Progenitor cell of endocrine pancreas (in vitro differentiated cells): ENCODE measurements at places on chromosomes 12 and 14.

DNA sequence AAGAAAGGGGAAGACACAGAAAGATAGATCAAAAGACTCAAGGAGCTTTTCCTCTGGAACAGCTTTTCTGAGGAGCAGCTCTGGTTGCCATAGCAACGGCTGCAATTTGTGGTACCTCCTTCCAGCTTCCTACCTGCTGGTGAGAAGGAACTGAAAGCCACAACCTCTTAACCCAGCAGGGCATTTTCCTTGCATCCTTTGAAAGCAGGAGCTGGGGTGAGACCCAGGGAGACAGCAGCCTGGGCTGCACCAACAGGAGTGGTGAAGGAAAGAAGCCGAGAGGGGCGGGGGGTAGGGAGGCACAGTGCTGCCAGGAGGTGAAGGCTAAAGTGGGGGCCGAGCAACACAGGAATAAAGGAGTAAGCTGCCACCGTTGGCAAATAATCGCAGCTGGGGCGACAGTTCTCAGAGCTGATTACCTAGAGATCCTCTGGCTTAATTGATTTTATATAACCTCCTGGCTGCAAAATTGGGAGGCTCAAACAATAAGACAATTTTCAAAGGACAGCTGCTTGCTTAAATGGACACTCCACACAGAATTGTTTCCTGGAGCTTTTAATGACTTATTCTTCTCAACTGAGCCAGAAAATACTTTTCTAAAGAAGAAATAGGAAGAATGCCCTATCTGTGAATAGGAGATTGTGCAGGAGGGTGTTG, 129.4 kb downstream of the RPAP3 start:
- H3K36me3 ChIP-seq: no peaks in the 10 kb centered on the region
- no peak overlapping the region for H3K27ac ChIP-seq
- H3K4me3 ChIP-seq: no peak overlapping the region
- no peaks in the 10 kb centered on the region for H3K4me1 ChIP-seq

- H3K27me3 ChIP-seq: peaks cover 11% of the 10 kb centered on the region
- no peak for DNase-seq
Measured at GRCh38 chr12:85390266-85390665, 110.2 kb downstream of the ALX1 start.

- no peaks in the 10 kb centered on the region for H3K27me3 ChIP-seq
- H3K36me3 ChIP-seq: no peaks in the 10 kb centered on the region
- H3K4me3 ChIP-seq: no peak overlapping the region
- no peaks in the 10 kb centered on the region for H3K4me1 ChIP-seq
Measured at GRCh38 chr12:32768518-32768917, 12.8 kb upstream of the YARS2 start.

DNA sequence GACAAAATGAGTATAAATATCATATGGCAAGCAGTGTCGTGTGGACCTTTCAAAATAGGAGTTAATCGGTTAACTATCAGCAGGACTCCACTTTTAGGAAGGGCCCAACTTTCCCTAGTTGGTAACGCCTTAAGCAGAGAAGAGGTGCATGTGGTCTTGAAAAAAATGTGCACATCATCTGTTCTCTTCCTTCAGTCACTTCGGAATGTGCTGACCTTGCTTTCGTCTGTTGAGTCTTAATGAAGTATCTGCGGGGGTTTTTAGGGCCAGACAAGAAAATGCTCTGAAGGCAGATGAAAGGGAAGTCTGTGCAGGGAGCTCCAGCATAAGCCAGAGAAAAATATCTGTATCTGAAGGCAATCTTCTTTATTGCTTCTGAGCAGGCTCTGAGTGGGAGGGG, 185.2 kb downstream of the AEBP2 start:
- H3K36me3 ChIP-seq: no peaks in the 10 kb centered on the region
- H3K4me3 ChIP-seq: no peak overlapping the region
- no peaks in the 10 kb centered on the region for H3K4me1 ChIP-seq
- DNase-seq: no peak
- no peak overlapping the region for H3K27ac ChIP-seq

DNA sequence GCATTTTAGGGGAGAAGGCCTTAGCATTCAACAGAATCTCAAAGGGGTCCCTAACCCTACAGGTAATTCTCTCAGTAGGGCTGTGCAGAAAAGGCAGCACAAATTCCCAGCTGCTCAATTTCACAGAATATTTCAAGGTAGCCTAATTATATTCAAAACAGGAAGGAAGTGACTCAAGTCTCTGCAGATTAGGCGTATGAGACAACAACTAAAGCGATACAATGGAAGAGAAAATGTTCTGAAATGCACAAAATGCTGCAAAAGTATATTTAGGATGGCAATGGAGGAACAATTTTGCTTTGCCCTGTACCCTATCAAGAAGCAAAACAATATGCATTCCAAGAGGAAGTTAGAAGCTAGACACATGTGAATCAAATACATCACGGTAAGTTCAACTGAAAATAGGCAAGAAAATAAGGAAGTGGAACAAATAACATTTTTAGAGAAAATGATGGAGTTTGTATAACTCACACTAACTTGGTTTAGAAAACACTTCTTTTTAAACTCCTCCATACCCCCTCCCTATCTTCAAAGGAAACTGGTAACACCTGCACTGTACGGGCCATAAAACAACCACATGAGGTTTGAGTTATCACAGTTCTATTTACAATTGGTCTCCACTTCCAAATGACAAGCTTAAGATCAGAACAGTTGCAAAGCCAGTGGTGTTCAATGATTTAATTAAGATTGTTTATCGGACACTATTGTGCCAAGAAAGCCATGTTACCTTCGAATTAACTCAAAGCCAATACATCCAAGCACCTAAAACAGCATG, 1.6 kb downstream of the GIT2 start:
- no peak for DNase-seq
- peaks cover 16% of the 10 kb centered on the region for H3K4me1 ChIP-seq
- peaks cover 5% of the 10 kb centered on the region for H3K36me3 ChIP-seq
- H3K27me3 ChIP-seq: no peaks in the 10 kb centered on the region

DNA sequence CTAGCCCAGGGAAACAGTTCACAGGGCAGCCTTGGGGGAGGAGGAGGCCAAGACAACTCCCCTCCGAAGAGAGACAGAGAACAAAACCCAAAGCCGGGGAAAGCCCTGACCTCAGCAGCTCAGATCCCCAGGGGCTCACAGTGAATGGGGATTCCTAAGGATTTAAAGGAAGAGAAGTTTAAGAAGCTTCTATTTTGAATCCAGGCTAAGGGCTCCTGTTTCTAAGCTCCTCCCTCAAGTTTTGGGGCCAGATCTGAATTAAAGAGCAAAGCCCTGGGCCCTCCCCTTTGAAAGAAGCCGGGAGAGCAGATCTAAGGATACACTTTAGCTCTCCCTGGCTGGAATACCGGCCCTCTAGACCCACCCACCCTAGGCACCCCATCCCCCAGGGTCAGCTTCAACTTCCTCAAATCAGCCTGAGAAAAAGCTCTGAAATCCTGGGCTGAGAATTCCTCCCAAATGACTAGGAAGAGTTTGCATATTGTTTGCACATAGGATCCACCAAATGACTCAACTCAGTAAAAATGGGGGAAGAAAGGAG, 3.9 kb downstream of the KDM2B start:
- DNase-seq: no peak
- H3K4me3 ChIP-seq: peak overlapping the region; percentile 69
- H3K4me1 ChIP-seq: peaks cover 44% of the 10 kb centered on the region
- H3K27me3 ChIP-seq: no peaks in the 10 kb centered on the region
- peak overlapping the region; percentile 90 for H3K27ac ChIP-seq
- peaks cover 9% of the 10 kb centered on the region for H3K36me3 ChIP-seq

DNA sequence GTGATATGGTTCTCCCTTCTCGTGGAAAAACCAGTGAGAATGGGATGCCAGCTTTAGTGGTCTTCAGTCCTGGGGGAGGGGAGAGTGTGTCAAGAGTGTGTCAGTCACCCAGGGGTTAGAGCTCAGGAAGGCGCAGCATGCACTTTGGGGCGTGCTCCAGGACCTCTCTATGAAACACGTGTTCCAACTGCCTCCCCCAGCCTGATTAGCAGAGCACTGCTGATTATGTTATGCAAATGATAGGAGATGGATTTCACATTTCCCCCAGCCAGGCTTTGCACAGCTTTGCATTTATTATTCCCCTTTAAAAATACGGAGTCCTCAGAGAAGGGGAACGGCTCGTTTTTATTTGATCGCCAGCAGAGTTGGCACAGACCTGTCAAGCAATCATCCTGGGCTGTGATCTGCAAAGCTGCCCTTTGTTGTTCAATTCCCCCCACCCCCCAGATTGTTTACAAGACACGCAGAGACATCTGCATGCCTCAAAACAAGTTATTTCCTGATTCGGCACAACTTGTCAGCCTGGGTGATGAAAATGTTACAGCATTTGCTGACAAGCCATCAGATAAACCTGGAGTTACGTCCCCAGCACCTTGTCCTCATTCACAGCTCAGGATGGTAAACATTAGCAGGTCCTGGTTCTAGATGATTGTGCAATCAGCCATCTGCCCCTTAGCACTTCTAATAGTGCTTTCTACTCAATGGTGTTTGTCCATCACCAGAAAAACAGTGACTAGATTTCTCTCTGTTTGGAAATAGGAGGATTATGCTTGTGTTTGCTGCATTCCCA, 196.5 kb downstream of the NOVA1 start:
- no peaks in the 10 kb centered on the region for H3K36me3 ChIP-seq
- no peak overlapping the region for H3K27ac ChIP-seq
- H3K4me3 ChIP-seq: no peak overlapping the region
- no peak for DNase-seq
- H3K27me3 ChIP-seq: no peaks in the 10 kb centered on the region

DNA sequence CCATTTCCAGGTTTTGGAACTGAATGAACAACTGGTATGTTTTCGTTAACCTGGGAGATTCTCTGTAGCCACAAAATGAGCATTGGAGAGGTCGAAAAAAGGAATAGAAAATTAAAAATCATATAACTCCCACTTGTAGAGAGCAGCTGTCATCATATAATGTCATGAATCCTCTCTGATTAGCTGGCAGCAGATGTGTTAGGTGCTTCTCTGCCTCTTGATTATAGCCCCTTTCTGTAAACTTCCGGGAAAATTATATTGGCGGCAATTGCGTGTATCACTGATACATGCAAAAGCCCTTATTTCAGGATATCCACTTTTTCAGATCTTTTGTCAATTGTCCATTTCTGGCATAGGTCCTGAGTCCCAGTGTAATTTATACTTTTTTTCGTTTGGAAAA, 31.7 kb downstream of the FGD4 start:
- H3K4me3 ChIP-seq: no peak overlapping the region
- DNase-seq: no peak
- H3K27ac ChIP-seq: no peak overlapping the region
- H3K27me3 ChIP-seq: no peaks in the 10 kb centered on the region

DNA sequence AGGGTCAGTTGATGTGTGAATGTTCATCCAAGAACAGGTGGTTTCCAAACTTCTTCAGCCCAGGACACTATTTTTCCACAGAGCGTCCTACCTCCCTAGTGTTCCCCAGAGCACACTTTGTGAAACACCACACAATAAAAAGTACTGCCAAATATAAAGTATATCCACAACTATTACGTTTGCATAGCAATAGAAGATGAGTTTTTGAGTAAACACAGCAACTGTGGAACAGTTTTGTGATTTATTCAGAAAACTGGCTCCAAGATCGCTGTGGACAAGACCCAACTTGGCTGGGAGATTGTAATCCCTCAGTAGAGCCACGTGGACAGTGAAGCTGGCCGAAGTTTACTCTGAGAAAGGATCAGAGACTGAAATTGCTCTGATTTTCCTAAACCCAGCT, 14.5 kb upstream of the MAP1LC3B2 start:
- peaks cover 13% of the 10 kb centered on the region for H3K27me3 ChIP-seq
- H3K27ac ChIP-seq: no peak overlapping the region
- peaks cover 11% of the 10 kb centered on the region for H3K4me1 ChIP-seq
- H3K4me3 ChIP-seq: no peak overlapping the region
- no peak for DNase-seq
- H3K36me3 ChIP-seq: no peaks in the 10 kb centered on the region

DNA sequence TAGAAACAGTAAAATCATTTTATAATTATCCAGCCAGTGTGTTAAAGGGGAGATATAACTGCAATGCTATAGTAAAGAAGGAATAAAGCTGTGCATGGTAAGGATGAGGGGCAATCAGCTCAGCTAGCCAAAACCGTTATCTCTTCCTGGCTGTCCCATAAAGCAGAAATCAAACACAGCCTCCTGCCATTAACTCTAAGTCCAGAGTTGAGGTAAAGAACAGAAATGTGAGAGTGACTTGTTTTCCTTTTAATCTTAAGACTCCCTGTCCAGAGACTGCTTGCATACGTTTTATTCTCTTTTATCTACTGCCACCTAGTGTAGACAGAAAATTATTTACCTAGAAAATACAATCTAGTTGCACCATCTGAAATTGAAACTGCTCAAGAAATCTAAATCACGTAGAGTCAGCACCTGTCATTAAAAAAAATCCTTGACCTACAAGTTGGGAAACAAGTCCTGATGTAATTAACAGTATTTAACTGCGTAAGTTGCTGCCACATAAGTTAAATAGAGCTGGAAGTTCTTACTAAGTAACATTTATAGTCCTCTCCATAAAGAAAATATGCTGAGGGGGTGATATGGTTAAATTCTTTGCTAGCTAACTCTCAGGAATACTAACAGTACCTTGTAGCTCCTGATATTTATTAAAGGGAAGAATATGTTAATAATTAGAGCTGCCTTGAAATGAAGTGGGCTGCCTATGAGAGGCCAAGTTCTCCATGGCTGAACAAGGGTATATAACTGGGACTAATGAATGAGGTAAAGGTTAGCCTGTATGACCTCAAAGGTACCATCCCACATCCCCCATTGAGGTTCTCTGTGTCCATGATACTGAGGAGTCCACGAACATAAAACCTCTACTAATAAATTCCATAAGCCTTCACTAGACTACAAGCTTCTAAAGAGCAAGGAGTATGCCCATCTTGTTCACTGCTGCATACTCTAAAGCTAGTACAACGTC, 62.7 kb downstream of the GALNT4 start:
- H3K27ac ChIP-seq: no peak overlapping the region
- H3K36me3 ChIP-seq: peaks cover 2% of the 10 kb centered on the region
- H3K4me3 ChIP-seq: no peak overlapping the region
- H3K27me3 ChIP-seq: no peaks in the 10 kb centered on the region
- peaks cover 9% of the 10 kb centered on the region for H3K4me1 ChIP-seq

DNA sequence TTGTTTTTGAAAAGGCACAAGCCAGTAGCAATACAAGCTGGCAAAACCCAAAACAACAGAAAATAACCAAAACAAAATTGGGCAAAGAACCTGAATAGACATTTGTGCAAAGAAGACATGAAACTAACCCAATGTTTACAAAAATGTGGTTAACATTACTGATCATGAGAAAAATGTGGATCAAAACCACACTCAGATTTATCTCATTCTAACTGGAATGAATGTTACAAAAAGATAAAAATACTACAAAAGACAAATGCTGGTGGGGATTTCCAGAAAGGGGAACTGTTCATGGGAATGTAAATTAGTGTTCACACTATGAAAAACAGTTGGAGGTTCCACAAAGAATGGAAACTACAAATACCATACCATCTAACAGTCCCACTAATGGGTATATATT, 26.6 kb downstream of the ASCL4 start:
- H3K27ac ChIP-seq: no peak overlapping the region
- H3K27me3 ChIP-seq: peaks cover 6% of the 10 kb centered on the region
- no peaks in the 10 kb centered on the region for H3K36me3 ChIP-seq

GRCh38 chr12:50984586-50985298, 32.4 kb downstream of the HIGD1C start:
- peaks cover 5% of the 10 kb centered on the region for H3K36me3 ChIP-seq
- peaks cover 11% of the 10 kb centered on the region for H3K4me1 ChIP-seq
- no peaks in the 10 kb centered on the region for H3K27me3 ChIP-seq
- DNase-seq: no peak
- H3K4me3 ChIP-seq: no peak overlapping the region

- no peak overlapping the region for H3K27ac ChIP-seq
- peaks cover 14% of the 10 kb centered on the region for H3K36me3 ChIP-seq
- no peak for DNase-seq
- no peaks in the 10 kb centered on the region for H3K4me1 ChIP-seq
- no peaks in the 10 kb centered on the region for H3K27me3 ChIP-seq
Measured at GRCh38 chr12:14601692-14602478, 34.2 kb upstream of the PLBD1 start.
